ENCODE measurements at places on chromosomes 16 and 17. TPM values are rescaled to one million over a fixed set of nuclear protein-coding genes. Genes with fewer than 3 reads are reported as not detected.

Gene STARD3
- 12.5 TPM for total RNA-seq

Gene TBX6
- total RNA-seq, result 0.31 TPM

Gene CCL5
- 0.75 TPM for total RNA-seq

Gene KCNH6
- not detected for total RNA-seq

Gene INCA1
- 0.93 TPM for total RNA-seq

Gene SERPINF2
- 0.58 TPM for total RNA-seq

Gene CMTM2
- total RNA-seq, result 0.35 TPM

Gene CTRB2
- total RNA-seq, result not detected

Gene EVPLL
- not detected for total RNA-seq

Gene ATP2A1
- 280 TPM for total RNA-seq

Gene CACNG3
- total RNA-seq, result not detected

Gene ITPRIPL2
- 17.8 TPM for total RNA-seq

Gene KRTAP4-16
- not detected for total RNA-seq

- no peak for DNase-seq
Observed at GRCh38 chr16:15976225-15976812, 26.9 kb downstream of the ABCC1 start.

GRCh38 chr17:49519781-49520180 is 24.7 kb downstream of the NGFR start:
- peak; percentile 88 for DNase-seq

DNA sequence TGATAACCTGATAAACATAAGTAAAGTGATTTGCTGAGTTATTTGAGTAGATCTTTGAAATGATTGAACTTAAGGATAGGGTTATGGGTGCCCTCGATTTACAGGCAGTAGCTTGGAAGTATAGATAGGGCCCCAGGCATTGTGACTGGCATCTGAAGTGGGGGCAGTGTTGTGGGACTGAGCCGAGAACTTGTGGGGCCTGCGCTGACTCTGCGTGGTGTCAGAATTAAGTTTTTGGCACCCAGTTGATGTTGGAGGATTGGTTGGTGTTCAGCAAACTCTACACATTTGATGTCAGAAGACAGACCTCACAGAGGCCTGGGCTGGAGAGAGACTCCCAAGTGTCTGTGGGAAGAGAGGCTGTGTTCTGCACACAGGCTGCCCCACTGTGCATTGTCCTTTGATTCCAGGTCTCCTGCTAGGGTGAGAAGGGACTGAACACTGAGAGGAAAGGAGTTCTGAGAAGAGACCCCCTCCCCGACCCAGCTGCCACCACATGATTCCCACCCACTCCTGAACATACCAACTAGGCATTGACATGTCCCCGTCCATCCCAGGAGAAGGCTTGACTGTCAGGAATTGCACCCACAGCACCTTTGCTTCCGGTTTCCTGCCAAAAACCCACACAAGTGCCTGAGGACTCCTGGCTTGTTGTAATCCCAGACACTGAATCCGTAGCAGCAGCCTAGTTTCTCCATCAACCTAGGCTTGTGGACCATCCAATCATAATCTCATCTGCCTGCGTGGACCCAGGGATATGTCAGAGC is 4.5 kb downstream of the ZNF267 start:
- DNase-seq, result no peak

GRCh38 chr17:19796457-19796856 is 48.4 kb upstream of the ALDH3A1 start:
- no peak for DNase-seq

DNA sequence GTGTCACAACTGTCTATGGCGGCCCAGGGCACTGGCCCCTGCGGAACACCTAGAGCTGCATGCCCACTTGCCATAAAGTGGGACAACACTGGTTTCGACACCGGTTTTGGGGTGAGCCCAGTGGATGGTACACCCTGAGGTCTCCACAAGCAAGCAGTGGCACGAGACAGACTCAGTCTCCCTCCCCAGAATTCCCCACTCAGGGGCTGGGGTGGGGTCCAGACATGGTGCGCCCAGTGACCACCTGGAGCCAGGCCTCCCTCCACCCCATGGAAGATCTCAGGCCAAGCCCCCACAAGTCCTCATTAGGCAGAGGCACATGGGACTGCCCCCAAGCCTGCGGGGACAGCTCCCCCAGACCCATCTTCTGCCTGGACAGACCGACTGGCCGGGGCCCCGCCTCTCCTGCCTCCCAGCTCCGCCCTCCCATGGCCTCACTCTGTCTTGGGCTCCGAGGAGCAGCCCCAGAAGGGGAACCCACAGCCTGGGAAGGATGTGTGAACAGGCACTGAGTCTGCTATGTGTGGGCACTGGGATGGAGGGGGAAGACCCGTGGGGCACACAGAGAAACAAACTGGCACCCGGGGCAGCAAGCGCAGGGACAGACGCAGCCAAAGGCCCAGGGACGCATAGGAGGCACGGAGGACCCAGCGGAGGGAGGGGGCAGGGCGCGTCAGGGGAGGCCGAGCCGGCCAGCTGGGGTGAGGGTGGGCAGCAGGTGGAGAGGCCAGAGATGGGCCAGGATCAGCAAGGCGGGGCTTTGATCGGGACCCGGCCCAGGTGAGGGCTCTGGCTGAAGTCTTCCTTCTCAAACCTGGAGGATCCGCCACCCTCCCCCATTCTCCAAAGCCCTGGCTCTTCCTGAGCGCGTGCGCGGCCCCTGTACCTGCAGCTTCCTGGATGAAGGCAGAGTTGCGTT is 2.8 kb downstream of the TEPSIN start:
- no peak for DNase-seq

DNA sequence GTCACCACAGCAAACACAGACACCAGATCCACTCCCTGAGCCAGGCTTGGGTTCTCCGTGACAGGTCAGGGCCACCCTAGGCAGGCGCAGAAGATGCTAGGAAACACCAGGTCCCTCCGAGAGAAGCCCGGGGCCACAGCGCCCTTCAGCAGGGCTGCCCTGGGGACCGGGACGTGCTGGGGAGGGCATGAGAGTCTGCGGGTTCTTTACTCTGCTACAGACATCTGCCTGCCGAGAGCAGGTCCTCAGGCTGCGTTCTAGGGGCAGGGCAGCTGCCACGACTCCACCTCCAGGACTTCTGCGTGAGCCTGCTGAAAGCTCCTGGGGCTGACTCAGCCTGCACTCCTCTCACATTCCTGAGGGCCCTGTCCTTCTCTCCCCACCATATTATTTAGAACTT is 11.4 kb downstream of the MYLK3 start:
- DNase-seq, result no peak

DNA sequence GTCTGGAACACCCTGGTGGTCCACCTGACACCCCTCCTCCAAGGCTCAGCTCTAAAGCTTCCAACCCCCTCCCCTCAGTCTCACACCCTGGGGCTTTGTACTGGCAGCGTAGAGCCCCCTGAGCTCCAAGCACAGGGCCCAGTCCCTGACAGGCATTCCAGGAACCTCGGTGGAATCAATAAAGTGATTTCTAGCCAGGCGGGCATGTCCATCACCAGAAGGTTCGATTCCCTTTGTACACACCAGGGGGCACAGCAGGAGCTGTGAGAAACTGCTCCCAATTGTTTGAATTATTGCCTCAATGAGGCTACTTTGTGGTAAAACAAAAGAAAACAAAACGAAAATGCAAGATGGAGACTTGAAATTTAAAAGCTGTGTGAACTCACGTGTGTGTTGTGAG is 51.8 kb downstream of the SMPD3 start:
- peak; percentile 25 for DNase-seq

DNA sequence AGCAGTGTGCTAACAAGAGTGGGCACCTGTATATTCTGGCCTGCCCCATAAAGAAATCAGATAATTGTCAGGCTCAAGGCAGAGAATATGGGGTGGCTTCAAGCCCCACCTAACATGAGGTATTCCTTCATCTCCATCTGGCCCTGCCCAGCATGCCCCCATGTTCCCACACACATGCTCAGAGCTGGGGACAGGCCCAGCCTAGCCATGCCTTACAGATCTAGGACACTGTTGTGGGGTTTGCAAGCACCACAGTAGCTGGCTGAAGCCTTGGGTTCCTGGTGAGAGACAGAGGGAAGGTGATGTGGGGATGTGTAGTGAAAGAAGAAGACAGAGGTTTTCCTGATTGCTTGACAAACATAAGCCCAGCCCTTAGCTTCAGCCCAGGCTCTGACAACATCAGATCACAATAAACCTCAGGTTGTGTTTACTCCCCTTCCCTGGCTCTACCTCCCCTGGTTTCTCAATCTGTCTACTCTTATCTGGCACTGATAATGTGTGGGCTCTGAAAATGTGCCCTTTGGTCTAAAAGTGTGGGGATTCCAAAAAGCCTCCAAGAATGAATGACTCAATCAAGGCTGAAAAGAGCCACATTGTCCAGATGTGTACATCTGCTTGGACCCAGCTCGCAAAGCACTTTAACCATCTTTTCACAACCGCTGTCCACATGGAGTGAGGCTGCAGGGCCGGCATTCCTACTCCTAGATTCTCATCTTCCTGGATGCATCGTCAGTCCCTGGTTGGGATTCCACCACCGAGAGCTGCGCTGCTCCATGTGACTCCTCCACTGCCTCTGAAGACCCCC is 34.4 kb downstream of the CDRT4 start:
- DNase-seq, result peak; percentile 62

DNA sequence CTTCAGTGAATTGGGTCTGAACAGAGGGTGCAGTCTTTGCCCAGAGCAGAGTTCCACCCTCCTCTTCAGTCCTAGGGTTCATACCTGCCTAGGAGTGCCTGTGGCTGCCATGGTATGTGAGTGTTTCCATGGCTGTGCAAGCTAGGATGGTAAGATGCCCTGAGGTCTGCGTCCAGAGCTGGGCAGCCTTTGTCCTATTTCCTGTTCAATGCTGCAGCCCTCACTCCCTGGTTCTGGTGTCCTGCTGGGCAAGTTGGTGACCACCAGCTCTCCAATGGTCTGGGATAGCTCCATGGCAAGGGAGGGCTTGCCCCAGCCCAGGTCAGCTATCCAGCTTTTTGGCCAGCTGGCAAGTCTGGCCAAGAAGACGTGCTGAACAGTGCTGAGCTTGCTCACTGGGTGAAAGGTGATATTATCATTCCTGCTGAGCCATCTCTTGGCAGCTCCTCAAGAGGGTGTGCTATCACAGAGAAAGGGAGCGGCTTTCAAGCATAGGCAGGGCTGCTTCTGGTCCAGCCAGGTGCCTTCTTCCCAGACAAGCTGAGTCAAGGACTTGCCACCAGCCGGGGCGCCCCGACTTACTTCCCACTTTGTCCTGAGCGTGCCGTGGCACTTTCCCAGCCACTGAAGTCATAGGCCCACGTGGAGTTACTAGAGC is 13.0 kb upstream of the NFATC3 start:
- DNase-seq, result peak; percentile 71

GRCh38 chr16:3726021-3726687 is 8.8 kb upstream of the TRAP1 start:
- DNase-seq, result no peak

DNA sequence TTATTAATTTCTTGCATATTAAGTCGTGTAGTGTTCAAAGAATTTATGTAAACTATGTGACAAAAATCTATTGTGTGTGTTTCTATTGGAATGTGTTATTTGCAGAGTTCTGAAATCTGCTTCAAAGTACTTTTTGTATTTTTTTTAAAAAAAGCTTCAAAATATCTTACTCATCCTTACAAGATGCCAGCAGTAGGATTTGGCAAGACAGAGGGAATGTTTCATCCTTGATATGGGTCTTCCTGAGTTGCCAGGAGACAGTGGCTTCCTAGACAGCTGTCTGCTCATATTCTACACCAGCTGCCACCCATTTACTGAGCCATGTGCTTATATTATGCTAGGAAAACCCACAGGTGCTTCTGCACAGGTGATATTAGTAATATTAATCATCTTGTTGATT is 36.4 kb downstream of the EFCAB5 start:
- DNase-seq, result peak; percentile 45

Measured in muscle of leg (tissue), 16 donors.